ENCODE measurements at places on chromosomes 3 and 15. TPM values are rescaled to one million over a fixed set of nuclear protein-coding genes. Genes with fewer than 3 reads are reported as not detected.
A peak's percentile ranks its signal among the peaks of the same experiment; 100 is the strongest.

- H3K27me3 ChIP-seq = no peaks in the 10 kb centered on the region
- no peak for DNase-seq
- H3K27ac ChIP-seq = no peak overlapping the region
- H3K4me1 ChIP-seq = no peaks in the 10 kb centered on the region
- no peak overlapping the region for H3K4me3 ChIP-seq
Observed at GRCh38 chr3:10333349-10333650, 12.4 kb upstream of the SEC13 start.

Gene CLRN1
- total RNA-seq = not detected

- peaks cover 20% of the 10 kb centered on the region for H3K36me3 ChIP-seq
- no peaks in the 10 kb centered on the region for H3K27me3 ChIP-seq
- H3K27ac ChIP-seq = peak overlapping the region; percentile 84
- H3K4me1 ChIP-seq = no peaks in the 10 kb centered on the region
- no peak overlapping the region for H3K4me3 ChIP-seq
- DNase-seq = no peak
Observed at GRCh38 chr3:120418866-120419490, 31.8 kb downstream of the FSTL1 start.

GRCh38 chr3:53531749-53532148 is 37.3 kb downstream of the CACNA1D start:
- no peak overlapping the region for H3K4me3 ChIP-seq
- no peaks in the 10 kb centered on the region for H3K4me1 ChIP-seq
- no peaks in the 10 kb centered on the region for H3K36me3 ChIP-seq
- no peak overlapping the region for H3K27ac ChIP-seq

Gene MME
- 2.8 TPM for total RNA-seq

GRCh38 chr3:12503126-12503957 is 19.1 kb downstream of the TSEN2 start:
- DNase-seq = no peak
- H3K27ac ChIP-seq = no peak overlapping the region
- peaks cover 53% of the 10 kb centered on the region for H3K36me3 ChIP-seq
- no peaks in the 10 kb centered on the region for H3K27me3 ChIP-seq
- no peaks in the 10 kb centered on the region for H3K4me1 ChIP-seq

DNA sequence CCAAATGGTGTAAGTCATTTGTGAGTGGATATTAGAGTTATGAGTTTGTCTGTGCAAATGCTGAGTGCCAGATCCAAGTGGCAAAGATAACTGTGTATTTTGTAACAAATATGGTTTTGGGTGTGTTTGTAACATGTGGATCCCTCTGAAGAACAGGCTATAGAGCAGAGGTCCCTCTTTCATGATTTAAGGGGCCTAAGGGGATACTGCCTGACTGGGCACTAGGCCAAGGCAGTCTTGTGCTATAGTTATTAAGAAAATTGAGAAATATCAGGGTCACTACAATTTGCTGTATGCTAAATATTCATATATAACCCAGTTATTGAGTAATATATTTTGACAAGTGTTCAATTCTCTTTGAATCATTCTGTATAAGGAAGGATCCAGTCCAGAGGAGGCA is 555.6 kb upstream of the RGMA start:
- H3K4me3 ChIP-seq = no peak overlapping the region
- H3K36me3 ChIP-seq = no peaks in the 10 kb centered on the region
- no peak overlapping the region for H3K27ac ChIP-seq
- no peak for DNase-seq
- H3K4me1 ChIP-seq = no peaks in the 10 kb centered on the region

GRCh38 chr3:124772081-124772831 is 42.0 kb downstream of the UMPS start:
- H3K27ac ChIP-seq = peak overlapping the region; percentile 86
- H3K36me3 ChIP-seq = peaks cover 16% of the 10 kb centered on the region
- no peaks in the 10 kb centered on the region for H3K4me1 ChIP-seq
- no peak overlapping the region for H3K4me3 ChIP-seq

- H3K36me3 ChIP-seq = peaks cover 20% of the 10 kb centered on the region
- H3K4me1 ChIP-seq = peaks cover 4% of the 10 kb centered on the region
- H3K27me3 ChIP-seq = no peaks in the 10 kb centered on the region
Observed at GRCh38 chr3:52609316-52609815, 73.0 kb downstream of the UQCC5 start.

DNA sequence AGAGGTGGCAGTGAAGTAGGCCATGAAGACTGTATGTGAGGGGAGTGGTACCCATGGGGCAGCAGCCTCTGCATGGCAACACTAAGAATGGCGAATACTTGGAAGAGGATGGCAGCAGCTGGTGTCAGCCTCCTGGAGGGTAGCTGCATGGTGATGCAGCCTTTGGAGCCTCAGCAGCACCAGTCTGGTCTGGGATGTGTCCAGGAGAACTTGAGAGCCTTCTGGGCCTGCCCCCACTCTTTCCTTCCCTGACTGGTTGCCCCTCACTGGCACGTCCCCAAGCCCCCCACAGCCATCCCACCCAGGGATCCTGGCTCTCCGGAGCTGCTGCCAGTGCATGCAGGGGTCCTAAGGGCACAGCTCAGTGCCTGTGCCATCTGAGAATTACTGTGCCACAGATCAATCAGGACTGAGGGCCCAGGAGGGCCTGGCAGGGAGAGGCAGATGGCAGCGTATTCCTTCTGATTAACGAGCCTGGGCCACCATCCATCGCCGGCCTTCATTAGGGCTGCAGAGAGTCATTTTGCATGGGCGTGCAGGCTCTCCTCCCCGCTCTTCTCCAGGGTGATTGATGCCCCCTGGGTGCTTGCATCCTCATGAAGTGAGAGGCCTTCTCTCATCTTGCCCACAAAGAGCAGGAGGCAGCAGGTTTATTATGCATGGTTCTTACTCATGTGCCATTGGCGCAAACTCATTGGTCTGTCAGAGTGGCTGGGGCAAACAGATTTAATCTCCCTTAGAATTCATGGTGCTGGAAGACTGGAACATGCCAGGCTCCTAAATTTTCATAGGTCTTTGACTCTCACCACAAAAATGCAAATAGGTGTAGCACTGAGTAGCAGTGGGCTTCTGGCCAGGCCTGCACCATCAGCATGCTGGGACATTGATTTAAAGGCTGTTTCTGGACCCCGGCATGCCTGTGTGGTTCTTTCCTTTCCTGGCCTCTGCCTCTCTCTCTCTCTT is 116.8 kb downstream of the EPHB1 start:
- no peak for DNase-seq
- H3K4me3 ChIP-seq = no peak overlapping the region
- H3K27ac ChIP-seq = no peak overlapping the region
- no peaks in the 10 kb centered on the region for H3K27me3 ChIP-seq
- no peaks in the 10 kb centered on the region for H3K4me1 ChIP-seq

- DNase-seq = peak; percentile 99
- H3K4me1 ChIP-seq = no peaks in the 10 kb centered on the region
Observed at GRCh38 chr3:9731206-9732079, at the start of gene BRPF1. Gene BRPF1, plus strand, starts transcription at chr3:9731735. Its CDS starts 2,406 bp downstream, at chr3:9734141.

GRCh38 chr15:61835029-61835428 is 225.2 kb downstream of the VPS13C start:
- H3K27me3 ChIP-seq = no peaks in the 10 kb centered on the region
- H3K27ac ChIP-seq = no peak overlapping the region
- no peaks in the 10 kb centered on the region for H3K36me3 ChIP-seq
- H3K4me3 ChIP-seq = no peak overlapping the region

GRCh38 chr15:88341006-88341405 is 84.5 kb upstream of the NTRK3 start:
- no peak for DNase-seq
- H3K4me1 ChIP-seq = no peaks in the 10 kb centered on the region
- H3K36me3 ChIP-seq = no peaks in the 10 kb centered on the region
- no peak overlapping the region for H3K4me3 ChIP-seq
- H3K27me3 ChIP-seq = no peaks in the 10 kb centered on the region
- H3K27ac ChIP-seq = no peak overlapping the region

Gene PRR20G
- not detected for total RNA-seq

- H3K36me3 ChIP-seq = peaks cover 7% of the 10 kb centered on the region
- H3K4me3 ChIP-seq = no peak overlapping the region
- H3K27me3 ChIP-seq = no peaks in the 10 kb centered on the region
- H3K4me1 ChIP-seq = no peaks in the 10 kb centered on the region
Observed at GRCh38 chr15:67207555-67208207, 46.8 kb downstream of the AAGAB start.

Gene NR2F2
- total RNA-seq = 26.7 TPM

GRCh38 chr3:153080778-153081240 is 81.2 kb upstream of the RAP2B start:
- no peaks in the 10 kb centered on the region for H3K27me3 ChIP-seq
- no peaks in the 10 kb centered on the region for H3K4me1 ChIP-seq
- no peak overlapping the region for H3K27ac ChIP-seq
- no peaks in the 10 kb centered on the region for H3K36me3 ChIP-seq

GRCh38 chr3:58434511-58434910 is 879 bp upstream of the PDHB start:
- peak overlapping the region; percentile 94 for H3K27ac ChIP-seq
- no peak overlapping the region for H3K4me3 ChIP-seq
- no peaks in the 10 kb centered on the region for H3K27me3 ChIP-seq
- peaks cover 24% of the 10 kb centered on the region for H3K36me3 ChIP-seq
- peaks cover 34% of the 10 kb centered on the region for H3K4me1 ChIP-seq

- H3K27me3 ChIP-seq = no peaks in the 10 kb centered on the region
- H3K4me1 ChIP-seq = no peaks in the 10 kb centered on the region
- DNase-seq = peak; percentile 75
- H3K4me3 ChIP-seq = no peak overlapping the region
Observed at GRCh38 chr15:25611603-25612002, 172.8 kb upstream of the UBE3A start.

- H3K4me3 ChIP-seq = no peak overlapping the region
- no peaks in the 10 kb centered on the region for H3K27me3 ChIP-seq
- peaks cover 8% of the 10 kb centered on the region for H3K36me3 ChIP-seq
Observed at GRCh38 chr3:183272142-183272541, 19.1 kb downstream of the B3GNT5 start.

Gene BRK1
- total RNA-seq = 94.3 TPM

Gene MORC1
- total RNA-seq = not detected

Gene TTLL13
- total RNA-seq = not detected

Gene B3GALNT1
- 70.2 TPM for total RNA-seq

DNA sequence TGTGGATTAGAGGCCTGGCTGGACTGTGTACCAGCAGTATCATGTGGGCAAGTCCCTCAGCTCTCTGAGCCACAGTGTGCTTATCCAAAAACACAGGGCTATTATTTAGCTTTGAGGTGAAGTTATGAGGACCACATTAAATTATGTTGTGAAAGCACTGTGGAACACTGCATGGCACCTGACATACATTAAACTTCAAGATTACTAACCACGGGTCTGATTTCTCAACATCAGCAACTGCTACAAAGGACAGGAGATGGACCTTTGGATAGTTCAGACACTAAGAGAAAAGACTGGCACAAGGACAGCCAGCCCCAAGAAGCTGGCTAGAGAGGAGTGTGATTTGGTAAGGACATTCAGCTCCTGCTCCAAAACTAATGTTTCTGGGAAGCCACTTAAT is 21.3 kb downstream of the CLK3 start:
- no peak overlapping the region for H3K27ac ChIP-seq
- no peaks in the 10 kb centered on the region for H3K27me3 ChIP-seq
- no peak overlapping the region for H3K4me3 ChIP-seq
- peaks cover 46% of the 10 kb centered on the region for H3K36me3 ChIP-seq
- H3K4me1 ChIP-seq = peaks cover 3% of the 10 kb centered on the region
- DNase-seq = no peak

GRCh38 chr15:28113394-28114113 is 14.4 kb upstream of the OCA2 start:
- no peak overlapping the region for H3K4me3 ChIP-seq
- H3K27ac ChIP-seq = no peak overlapping the region
- H3K36me3 ChIP-seq = peaks cover 71% of the 10 kb centered on the region
- no peaks in the 10 kb centered on the region for H3K27me3 ChIP-seq
- H3K4me1 ChIP-seq = no peaks in the 10 kb centered on the region

GRCh38 chr15:62920682-62921502 is 121.7 kb upstream of the TPM1 start:
- DNase-seq = peak; percentile 79
- no peak overlapping the region for H3K4me3 ChIP-seq
- H3K27ac ChIP-seq = peak overlapping the region; percentile 37
- H3K27me3 ChIP-seq = no peaks in the 10 kb centered on the region

Gene DLL4
- total RNA-seq = 9.8 TPM

DNA sequence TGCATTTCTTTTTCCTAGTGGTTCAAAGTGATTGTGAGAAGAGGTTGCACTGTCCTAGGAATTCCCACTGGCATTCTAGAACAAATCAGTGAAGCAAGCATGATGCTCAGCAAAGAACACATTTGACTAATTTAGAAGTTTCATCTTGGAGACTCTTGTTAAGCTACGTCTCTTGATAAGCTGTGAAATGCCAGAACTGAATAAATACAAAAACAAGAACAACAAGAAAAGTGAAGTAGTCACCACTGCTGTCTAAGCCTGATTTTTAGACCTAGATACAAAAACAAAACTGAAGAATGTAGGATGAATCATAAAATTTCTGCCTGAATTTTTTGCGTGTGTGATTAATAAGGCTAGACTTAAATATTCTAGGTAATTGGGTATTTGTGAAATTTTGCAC is 1162.4 kb downstream of the TUSC7 start:
- no peak overlapping the region for H3K27ac ChIP-seq
- H3K4me3 ChIP-seq = no peak overlapping the region
- no peak for DNase-seq
- H3K4me1 ChIP-seq = no peaks in the 10 kb centered on the region

Gene SLC24A5
- total RNA-seq = not detected

Gene STRIT1
- not detected for total RNA-seq

Gene FBXO40
- total RNA-seq = 187 TPM

GRCh38 chr3:71397046-71397445 is 186.5 kb downstream of the FOXP1 start:
- no peak overlapping the region for H3K27ac ChIP-seq
- no peak overlapping the region for H3K4me3 ChIP-seq
- H3K4me1 ChIP-seq = peaks cover 14% of the 10 kb centered on the region

GRCh38 chr3:69659180-69659910 is 79.9 kb upstream of the MITF start:
- no peak overlapping the region for H3K27ac ChIP-seq
- no peaks in the 10 kb centered on the region for H3K36me3 ChIP-seq
- DNase-seq = no peak
- H3K4me3 ChIP-seq = no peak overlapping the region

DNA sequence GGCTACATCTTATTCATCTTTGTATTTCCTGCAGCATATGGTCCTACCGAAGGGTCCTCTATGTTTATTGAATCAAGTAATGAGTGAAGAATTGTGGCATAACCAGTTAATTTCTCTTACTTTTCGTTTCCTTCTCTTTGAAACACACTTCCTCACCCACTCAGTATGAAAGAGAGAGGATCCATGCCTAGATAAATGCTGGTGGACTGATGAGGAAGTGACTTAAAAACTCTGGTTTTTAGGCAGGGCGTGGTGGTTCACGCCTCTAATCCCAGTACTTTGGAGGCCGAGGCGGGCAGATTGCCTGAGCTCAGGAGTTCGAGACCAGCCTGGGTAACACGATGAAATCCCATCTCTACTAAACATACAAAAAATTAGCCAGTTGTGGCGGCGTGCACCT is 2.2 kb upstream of the MB21D2 start:
- H3K27me3 ChIP-seq = no peaks in the 10 kb centered on the region
- H3K27ac ChIP-seq = no peak overlapping the region
- DNase-seq = no peak

DNA sequence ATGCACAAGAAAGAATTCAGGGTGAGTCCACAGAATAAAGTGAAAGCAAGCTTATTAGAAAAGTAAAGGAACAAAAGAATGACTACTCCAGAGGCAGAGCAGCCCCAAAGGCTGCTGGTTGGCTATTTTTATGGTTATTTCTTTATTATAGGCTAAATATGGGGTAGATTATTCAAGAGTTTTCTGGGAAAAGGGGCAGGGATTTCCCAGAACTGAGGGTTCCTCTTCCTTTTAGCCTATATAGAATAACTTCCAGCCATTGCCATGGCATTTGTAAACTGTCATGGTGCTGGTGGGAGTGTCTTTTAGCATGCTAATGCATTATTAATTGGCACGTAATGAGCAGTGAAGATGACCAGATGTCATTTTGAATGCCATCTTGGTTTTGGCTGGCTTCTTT is 13.6 kb downstream of the GLDN start:
- DNase-seq = no peak
- H3K36me3 ChIP-seq = no peaks in the 10 kb centered on the region
- no peak overlapping the region for H3K4me3 ChIP-seq
- no peaks in the 10 kb centered on the region for H3K4me1 ChIP-seq
- no peak overlapping the region for H3K27ac ChIP-seq
